ENCODE measurements at places on chromosomes 16 and 17. TPM values are rescaled to one million over a fixed set of nuclear protein-coding genes. Genes with fewer than 3 reads are reported as not detected.

The ADAD2 gene
- total RNA-seq: not detected

GRCh38 chr17:56641894-56642293 lies 48.4 kb downstream of the NOG start:
- no peak for DNase-seq

DNA sequence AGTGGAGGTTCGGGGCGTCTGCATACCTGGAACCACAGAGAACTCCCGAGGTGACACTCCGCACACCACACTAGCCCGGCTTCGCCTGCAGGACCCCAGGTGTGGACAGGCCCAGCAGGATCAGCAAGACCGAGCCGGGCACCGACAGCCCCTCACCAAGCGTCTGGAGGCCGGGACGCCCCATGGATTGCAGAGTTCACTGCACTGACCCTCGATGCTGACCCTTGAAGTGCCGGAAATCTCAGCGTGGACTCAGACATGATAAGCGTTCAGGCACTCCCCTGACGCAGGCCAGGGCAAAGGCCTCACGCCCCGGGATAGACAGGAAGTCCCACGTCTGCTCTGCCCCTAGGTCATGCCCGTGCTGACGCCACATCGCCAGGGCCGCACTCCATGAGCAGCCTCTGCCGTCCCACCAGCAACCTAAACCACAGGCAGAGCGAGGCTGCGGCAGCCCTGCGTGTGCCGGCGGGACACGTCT lies 26.0 kb downstream of the ACSF3 start:
- DNase-seq: no peak

- no peak for DNase-seq
Observed at GRCh38 chr16:77306075-77306474, 106.9 kb downstream of the SYCE1L start.
